ENCODE measurements at places on chromosomes 12 and 14. TPM values are rescaled to one million over a fixed set of nuclear protein-coding genes. Genes with fewer than 3 reads are reported as not detected.

Gene PRICKLE1
- 47.1 TPM for polyA plus RNA-seq

Gene OTUB2
- polyA plus RNA-seq: 5.8 TPM

Gene MYF6
- 2.2 TPM for polyA plus RNA-seq

Gene PROX2
- polyA plus RNA-seq: 1.3 TPM

Gene BDKRB1
- polyA plus RNA-seq: not detected

Gene DGKA
- polyA plus RNA-seq: 35.0 TPM

Gene LRP1-AS
- polyA plus RNA-seq: 2.3 TPM

Gene LRP1
- 319 TPM for polyA plus RNA-seq

Gene CD27
- 3.0 TPM for polyA plus RNA-seq

Gene DIO2
- 2.2 TPM for polyA plus RNA-seq

Gene C12orf60
- 2.8 TPM for polyA plus RNA-seq

Gene PYGL
- 19.5 TPM for polyA plus RNA-seq

Gene CISTR
- 1.2 TPM for polyA plus RNA-seq

Gene CLEC4E
- not detected for polyA plus RNA-seq
